ENCODE measurements at places on chromosomes 7 and 10.

- DNase-seq, result no peak
Measured at GRCh38 chr10:94025806-94026205, 32.1 kb downstream of the PLCE1 start.

DNA sequence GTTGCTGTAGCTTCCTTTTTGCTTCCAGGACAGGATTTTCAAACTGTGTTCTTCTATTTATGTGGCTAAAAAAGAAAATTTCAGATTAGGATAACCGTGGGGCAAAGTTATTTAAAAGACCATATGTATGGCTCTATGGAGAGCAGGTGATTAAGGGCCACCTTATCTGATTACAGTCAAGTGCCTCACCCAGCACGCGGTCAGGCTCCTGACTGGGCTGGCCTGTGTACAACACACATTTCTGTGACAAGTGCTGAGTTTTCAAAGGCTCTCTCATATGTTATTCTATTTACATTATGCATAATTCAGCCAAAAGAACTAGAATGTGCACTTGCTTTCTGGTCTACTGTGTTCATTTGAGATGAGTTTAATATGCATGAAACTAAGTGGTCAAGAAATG is 547.4 kb downstream of the PHTF2 start:
- DNase-seq, result no peak

- peak; percentile 20 for DNase-seq
Measured at GRCh38 chr7:115585015-115585718, 445.4 kb downstream of the TFEC start.

- DNase-seq, result no peak
Measured at GRCh38 chr10:81109200-81109752, 571.6 kb downstream of the SH2D4B start.

GRCh38 chr10:92691591-92692079 is 1.9 kb downstream of the HHEX start:
- DNase-seq, result no peak

GRCh38 chr7:45580053-45580872 is 6.1 kb downstream of the ADCY1 start:
- no peak for DNase-seq

DNA sequence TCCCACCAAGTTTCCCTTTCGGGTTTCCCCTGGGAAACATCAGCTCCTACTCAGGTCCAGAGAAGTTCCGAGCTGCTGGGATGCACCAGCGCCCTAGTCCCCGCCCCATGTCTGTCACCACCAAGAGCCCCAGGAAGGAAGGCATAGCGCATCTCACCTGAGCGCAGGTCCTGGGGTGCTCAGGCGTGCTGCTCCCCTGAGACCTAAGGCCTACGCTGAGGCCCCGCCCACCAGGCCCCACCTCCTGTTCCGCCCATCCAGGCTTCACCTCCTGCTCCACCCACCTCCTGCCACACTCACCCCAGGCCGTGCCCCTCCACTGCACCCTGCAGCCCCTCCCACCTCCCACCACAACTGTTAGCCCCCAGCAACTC is 1.2 kb upstream of the TFR2 start:
- no peak for DNase-seq

DNA sequence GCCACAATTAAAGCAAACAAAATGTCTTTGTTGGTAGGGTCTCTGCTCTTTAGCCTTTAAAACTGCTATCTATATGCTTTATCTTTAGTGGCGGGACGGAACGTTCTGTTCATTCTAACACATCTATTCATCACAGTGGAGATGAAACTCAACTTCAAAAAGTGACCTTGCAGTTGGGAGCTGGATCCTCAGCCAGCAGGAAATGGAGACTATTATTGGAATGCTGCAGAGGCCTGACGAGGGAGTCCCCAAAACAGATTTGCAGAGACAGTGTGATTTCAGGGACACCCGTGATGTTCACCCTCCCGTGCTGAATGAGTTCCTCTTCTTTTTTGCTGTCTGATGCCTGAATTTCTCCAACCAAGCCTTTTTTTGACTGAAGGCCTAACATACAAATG is 306.0 kb upstream of the SHH start:
- no peak for DNase-seq

DNA sequence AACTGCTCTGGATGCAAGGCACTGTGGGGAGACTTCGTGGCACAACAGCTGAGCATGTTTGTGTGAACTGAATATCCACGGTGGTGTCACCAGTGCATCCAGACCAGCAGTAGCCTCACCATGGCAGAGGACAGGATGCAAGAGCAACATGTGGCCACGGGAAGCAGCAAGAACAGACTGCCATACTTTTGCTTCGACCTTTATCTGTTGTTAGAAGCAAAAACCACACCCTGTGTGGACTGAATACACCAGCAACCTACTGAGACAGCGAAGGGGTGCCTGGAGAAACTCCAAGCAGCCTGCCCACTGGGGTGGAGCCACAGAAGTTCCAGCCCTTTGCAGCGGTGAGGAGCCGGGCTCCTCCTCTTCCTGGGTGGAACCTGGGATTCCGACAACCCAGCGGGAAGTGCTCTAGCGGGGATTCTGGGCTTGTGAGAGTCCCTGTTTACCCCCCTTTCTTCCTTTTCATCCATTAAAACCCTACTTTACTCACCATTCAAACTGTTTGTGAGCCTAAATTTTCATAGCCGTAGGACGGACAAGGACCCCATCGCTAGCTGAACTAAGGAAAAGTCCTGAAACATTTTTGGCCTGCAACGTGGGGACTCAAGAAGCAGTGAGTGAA is 584.9 kb downstream of the GRM8 start:
- no peak for DNase-seq

DNA sequence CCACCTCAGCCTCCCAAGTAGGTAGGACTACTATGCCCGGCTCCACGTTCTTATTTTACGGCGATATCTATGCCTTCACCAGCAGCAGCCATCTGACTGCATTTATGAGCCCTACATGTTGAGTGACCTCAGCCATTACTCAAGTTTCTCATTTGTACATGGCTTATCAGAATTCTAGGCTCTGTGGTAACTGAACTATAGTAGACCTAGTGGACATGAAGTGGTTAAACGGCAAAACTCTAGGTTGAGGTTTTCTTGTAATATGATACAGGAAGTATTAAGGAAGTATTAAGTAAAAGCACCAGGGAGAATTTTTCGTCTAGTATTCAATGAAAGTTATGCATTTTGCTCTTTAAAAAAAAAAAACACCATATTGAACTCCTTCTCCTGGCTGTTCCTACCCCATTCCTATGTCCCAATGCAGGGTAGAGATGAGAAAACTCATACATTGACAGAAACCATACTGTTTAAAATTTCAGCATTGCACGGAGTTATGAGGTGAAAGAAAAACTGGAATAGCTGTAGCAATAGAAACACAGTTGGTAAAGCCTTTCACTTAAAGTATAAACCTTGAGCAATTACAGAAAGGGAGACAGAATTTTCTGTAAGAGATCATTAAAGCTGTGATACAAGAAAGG is 39.8 kb upstream of the EPC1 start:
- DNase-seq, result no peak

DNA sequence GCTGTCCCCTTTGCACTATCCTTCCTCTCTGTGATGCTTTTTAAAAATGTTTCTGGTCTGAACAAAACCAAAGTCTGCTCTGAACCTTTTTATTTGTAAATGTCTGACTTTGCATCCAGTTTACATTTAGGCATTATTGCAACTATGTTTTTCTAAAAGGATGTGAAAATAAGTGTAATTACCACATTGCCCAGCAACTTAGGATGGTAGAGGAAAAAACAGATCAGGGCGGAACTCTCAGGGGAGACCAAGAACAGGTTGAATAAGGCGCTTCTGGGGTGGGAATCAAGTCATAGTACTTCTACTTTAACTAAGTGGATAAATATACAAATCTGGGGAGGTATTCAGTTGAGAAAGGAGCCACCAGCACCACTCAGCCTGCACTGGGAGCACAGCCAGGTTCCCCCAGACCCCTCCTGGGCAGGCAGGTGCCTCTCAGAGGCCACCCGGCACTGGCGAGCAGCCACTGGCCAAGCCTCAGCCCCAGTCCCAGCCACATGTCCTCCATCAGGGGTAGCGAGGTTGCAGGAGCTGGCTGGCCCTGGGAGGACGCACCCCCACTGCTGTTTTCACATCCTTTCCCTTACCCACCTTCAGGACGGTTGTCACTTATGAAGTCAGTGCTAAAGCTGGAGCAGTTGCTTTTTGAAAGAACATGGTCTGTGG is 11.4 kb upstream of the CSGALNACT2 start:
- DNase-seq, result no peak

DNA sequence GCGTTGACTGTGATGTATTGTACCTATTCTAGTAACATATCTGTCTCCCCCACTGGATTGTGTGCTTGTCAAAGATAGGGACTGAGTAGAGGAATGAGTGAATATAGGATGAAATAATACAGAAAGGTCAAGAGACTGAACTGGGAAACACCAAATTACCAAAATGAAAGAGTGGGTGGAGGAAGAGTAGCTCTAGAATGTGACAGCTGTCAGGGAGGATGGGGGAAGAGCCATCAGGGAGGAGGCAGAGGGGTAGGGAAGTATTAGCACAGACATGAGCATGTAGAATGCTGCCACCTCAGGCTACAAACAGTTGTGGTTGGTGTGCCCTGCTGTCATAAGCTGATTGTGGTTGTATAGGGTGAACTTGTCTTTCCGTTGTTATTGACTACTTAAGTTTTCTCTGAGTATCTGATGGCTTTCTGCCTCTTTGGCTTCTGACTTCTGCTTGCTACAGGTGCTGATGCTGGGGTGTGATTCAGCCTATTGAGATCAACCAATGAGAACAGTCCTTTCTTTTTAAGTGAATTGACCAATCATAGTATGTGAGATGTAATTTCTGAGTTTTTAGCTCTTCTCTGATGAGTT is 5.6 kb downstream of the CCSER2 start:
- no peak for DNase-seq

- DNase-seq, result no peak
Measured at GRCh38 chr10:30847199-30847598, 184.5 kb downstream of the ZNF438 start.

GRCh38 chr10:79245539-79246208 is 101.6 kb upstream of the PPIF start:
- DNase-seq, result no peak

GRCh38 chr7:34313289-34313688 is 344.7 kb upstream of the NPSR1 start:
- no peak for DNase-seq

- no peak for DNase-seq
Measured at GRCh38 chr7:1853986-1854865, 184.1 kb downstream of the ELFN1 start.

GRCh38 chr10:123150986-123151736 is 3.0 kb upstream of the BUB3 start:
- no peak for DNase-seq

DNA sequence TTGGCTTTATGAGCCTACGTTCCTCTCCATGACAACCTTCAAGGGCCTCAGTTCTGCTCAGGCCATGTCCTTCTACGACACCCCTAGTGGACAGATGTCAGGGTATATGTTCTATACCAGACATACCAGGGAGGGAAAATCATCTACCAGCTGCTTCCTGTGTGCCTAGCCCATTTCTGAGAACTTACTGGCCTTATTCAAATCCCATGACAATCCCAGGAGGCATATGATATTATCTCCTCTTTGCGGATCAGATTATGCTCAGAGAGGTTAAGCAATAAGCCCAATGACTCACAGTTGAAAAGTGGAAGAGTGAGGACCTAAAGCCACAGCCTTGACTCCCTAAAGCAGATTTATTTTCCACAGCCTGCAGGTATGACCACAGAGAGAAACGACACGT is 139.3 kb downstream of the GLI3 start:
- no peak for DNase-seq

DNA sequence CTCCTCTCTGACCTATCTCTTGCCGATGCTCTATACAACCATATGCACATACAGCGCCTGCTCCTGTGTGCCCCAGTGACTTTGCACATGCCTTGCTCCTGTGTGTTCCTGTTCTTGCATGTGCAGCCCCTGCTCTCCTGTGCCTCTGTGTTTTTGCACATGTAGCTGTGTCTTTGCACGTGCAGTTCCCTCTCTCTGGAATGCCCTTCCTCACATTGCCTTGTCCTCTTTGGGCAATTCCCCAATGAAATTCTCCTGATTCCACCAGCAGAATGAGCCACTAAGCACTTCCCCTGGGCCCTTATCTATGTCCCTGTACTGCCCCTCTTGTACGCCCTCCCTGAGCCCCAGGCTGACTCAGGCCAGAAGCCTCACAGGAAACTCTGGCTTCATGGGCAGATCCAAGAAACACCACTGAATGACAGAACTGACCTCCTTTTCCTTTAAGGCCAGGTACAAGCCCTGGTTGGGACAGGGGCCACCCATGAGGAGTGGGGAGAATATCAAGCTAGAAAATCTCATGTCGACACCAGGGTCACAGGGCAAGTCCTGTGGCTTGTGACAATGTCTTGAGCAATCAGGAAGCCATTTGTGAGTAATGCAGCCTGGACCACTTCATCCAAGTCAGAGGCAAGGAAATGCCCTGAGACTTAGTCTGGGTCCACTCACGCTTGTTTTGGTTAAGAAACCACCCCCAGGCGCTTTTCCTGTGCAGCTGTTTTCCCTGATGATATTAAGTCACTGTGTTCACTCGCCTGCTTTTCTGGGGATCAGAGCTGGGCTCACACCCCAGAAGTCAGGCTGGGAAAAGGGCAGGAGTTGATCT is 1.9 kb upstream of the ARHGAP22 start:
- DNase-seq, result no peak

- no peak for DNase-seq
Measured at GRCh38 chr7:18191341-18191740, 163.7 kb upstream of the PRPS1L1 start.

DNA sequence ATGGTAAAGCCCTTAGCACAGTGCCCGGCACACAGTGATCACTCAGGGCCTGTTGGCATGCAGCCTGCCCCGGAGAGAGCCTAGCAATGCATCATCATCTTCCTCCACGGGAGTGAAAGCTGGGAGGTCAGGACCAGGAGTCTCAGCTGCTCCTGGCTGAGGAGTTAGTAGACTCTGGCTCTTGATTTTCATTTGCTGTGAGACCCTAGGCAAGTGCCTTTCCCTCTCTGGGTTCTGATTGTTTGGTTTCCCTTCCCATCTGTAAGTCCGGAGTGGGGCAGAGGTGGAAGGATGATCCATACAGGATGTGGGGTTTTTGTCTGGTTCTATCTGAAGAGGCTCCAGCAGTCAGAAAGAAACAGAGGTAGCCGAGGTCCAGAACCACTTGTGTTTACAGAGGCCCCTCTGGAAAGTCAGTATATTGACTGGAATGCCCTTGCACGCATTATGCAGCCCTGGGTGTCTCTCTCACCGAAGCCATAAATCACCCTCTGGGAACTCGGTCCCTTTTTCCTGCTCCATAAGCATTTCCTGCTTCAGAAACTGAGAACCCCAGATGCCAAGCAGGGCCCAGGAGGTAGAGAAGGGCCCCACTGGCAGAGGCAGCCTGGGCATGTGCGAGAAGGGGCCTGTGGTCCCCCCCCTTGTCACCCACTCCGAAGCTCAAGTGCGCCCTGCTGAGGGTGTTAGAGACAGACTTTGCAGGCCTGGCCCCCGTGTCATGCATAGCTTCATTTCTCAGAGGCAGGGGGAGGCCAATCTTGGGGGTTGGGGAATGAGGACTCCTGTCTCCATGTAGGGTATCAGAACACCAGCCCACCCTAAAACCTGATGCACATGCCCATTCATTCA is 8.5 kb downstream of the UNC5B start:
- DNase-seq, result no peak

Measured in NCI-H187 treated with DMSO at 0.1 percent for 48 hours (cell line).